ENCODE measurements at places on chromosomes 7 and 10.

DNA sequence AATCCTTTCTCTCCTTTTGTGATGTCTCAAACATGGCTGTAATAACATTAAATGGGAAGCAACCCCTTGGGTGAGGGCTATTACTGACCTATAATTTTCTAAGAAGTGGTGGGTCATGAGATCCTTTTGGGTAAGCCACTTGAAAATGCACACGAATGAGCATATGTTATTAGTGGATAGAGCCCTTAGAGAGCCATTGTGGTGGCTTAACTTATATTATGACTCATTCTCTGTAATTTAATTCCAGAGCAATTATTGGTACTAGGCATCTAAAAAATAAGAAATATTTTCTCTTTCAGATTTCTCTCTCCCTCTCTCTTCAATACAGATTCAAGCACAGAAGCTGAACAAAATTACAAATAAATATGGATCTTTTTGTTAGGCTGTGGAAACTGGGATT, 1177.4 kb upstream of the PHF14 start:
- DNase-seq, result no peak

- no peak for DNase-seq
Measured at GRCh38 chr7:128865996-128866877, 3.6 kb downstream of the ATP6V1F start.

- DNase-seq, result no peak
Measured at GRCh38 chr10:22622242-22622806, 92.1 kb downstream of the PIP4K2A start.

- DNase-seq, result no peak
Measured at GRCh38 chr10:123648595-123648994, 17.6 kb upstream of the GPR26 start.

GRCh38 chr7:138169441-138169851, 93.2 kb downstream of the AKR1D1 start:
- DNase-seq, result no peak

DNA sequence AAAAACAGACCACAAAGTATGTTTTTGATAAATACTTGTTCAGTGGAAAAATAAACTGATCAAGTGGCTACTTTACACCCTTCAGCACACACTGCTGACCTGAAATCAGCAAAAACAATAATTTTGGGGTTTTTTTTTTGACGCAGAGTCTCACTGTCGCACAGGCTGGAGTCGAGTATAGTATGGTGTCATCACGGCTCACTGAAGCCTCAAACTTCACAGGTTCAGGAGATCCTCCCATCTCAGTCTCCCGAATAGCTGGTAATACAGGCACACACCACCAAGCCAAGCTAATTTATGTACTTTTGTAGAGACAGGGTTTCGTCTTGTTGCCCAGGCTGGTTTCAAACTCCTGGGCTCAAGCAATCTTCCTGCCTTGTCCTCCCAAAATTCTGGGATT, 30.6 kb downstream of the TARP start:
- DNase-seq, result no peak

- no peak for DNase-seq
Measured at GRCh38 chr10:34413214-34413613, 401.9 kb downstream of the PARD3 start.

GRCh38 chr7:123538897-123539296, 4.5 kb upstream of the IQUB start:
- DNase-seq, result no peak

- no peak for DNase-seq
Measured at GRCh38 chr10:33810986-33811385, 476.5 kb upstream of the NRP1 start.

DNA sequence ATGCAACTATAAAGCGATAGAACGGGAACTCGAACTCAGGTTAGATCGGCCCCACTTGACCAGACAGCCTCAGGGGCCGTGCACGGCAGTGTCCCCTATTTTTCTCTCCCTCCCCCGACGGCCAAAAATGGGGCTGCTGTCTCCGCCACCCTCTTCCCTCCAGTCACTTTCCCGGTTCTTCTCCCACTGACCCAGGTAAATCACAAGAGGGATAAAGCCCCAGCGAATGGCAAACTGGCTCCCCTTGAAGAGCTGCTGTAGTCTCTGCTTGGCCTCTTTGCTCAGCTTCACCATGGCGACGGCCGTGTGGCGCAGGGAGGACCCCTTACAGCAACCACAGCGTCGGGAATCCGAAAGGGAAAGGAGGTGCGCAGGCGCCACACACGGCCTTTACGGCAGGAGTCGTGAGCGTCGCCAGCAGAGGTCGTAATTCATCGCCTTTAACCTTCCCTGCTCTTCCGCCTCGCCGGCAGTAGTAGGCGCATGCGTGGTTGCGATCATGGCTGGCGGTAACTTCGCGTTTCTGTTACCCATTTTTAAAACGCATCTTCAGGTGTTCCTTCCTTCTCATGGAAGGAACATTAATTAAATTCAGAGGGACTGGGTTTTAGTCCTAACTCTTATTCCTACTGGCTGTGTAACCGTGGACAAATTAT, at the start of gene TOMM7:
TOMM7 (minus strand) TSS at position 364 of the 656 bp plus-strand sequence; CDS start at position 294, 70 bp downstream.
- DNase-seq, result peak; percentile 69

DNA sequence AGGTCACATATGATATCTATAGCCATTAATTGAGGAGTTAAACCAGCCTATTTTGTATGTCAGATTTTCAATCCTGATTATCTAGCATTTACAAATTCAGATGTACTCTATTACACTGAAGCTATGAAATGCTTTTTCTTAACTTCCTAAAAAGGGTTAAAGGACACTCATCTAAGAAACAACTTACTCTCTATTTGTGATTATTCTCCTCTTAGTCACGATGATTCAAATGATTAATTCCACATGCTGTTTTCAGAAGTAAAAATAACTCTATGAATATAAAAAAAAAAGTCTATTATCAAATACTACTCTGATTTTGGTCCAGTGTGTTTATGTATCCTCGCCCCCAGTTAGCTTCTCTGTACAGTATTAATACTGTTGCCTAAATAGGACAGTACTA, 1199.9 kb downstream of the GATA3 start:
- no peak for DNase-seq
